Tibial artery (tissue), 4 donors: ENCODE measurements at places on chromosomes 7 and 10.

DNA sequence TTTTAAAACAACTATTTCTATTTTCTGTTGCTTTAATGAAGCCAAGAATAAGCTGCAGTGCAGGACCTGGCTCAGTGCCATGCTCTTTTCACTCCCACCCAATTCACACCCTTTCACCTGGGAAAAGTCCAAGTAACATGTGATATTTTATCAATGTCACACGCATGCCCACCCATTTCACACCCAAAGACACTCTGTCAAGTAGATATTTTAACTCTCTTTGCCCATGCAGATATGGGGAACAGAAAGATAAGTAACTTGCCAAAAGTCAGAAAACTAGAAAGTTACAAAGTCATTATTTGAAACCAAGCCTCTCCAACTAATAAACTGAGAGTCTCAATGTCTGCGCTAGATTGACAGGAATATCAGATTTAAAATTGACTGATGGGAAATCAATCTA lies 706.7 kb upstream of the PHF14 start:
- no peak for DNase-seq

GRCh38 chr7:146554556-146554955 lies 438.0 kb downstream of the CNTNAP2 start:
- no peak for DNase-seq

DNA sequence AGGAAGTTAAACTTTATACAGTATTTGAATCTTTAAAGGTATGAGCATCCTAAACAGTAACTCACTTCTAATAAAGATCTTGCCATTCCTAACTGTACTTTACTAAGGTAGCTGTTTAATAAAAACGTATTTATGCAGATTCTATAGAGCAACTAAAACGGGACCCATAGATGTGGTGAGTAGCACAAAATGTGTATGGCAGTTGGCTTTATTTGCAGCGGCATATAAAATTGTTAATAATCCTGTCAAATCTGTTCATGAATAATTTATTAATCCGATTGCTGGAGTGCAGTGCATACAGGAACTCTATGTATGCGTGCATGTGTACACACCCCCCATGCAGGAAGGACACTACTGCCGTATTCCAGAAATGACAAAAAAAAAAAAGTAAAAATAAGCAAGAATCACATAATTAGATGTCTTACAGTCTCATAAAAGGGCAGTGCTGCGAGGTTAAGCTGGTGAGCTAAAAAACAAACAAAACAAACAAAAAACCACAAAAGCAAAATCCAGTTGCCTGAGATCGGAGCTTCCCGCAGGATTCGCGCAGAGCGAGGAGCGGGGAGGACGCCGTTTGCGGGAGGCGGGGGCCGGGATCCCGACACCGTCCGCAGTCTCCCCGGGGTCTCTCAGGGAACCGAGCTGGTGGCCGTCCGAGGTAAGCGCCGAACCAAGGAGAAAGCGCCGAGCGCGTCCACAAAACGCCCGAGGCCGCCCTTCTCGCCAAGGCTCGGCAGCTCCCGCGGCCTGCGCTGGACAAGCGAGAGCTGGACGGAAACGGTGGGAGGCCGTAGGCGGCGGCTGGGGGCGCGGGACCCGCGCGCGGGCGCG lies 518 bp upstream of the COMMD3 start:
- DNase-seq, result no peak

- peak; percentile 71 for DNase-seq
These were observed 154.1 kb upstream of the ZMIZ1 start for GRCh38 chr10:78914502-78915189.

- DNase-seq, result no peak
These were observed 250.7 kb downstream of the TNS3 start for GRCh38 chr7:47331179-47331565.

DNA sequence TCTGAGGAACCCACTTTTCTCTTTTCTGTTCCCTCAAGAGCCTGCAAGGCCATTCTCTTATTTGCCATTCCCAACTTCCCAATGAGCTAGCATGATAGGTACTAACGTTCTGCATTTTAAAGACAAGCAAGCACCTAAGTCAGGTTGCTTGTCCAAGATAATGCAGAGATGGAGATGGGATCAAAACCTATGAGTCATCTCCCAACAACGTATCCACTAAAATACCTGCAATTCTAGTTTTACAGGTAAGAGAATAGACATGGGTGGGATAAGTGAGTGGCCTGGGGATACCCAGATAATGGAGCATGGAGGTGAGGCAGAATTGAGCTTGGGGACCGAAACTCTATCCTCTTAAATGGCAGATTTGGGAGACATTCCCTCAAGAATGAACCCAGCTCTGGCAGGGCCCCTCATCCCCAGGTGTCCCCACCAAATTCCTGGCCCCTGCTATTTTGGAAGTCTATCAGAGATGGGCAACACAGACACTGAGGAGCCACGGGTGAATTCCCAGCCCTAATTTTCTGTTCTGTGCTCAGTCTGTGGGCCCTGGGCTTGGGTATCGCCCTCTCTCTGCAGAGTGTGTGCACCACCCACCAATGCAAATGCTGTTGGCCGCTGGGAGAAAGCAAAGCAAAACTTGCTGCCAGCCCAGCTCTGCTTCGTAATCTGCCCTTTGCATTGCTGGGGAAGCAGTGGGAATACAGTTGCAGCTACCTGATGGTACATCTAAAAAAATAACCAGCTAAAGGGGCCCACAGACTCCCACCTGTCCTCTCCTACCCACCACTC lies 98.3 kb downstream of the KCNMA1 start:
- DNase-seq, result no peak

- DNase-seq, result no peak
These were observed 53.9 kb downstream of the CUBN start for GRCh38 chr10:17075533-17076359.
